ENCODE measurements at places on chromosomes 12 and 14.

DNA sequence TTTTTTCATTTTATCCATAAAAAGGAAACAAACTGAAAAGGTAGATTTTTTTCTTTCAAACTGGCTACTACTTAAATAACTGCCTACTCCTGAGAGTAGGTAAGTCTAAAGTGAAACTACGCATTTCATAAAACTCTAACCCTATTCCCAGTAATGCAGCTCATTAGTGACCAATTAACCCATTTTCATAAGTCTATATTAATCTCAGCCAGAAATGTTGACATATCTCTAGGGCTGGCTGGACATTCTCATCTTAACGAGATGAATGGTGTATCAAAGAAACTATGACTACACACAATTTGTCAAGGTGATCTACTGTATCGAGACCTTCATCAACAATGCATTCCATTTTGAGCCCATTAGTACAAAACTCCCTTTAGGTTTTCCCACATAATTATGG is 57.2 kb downstream of the EPS8 start:
- DNase-seq = no peak

GRCh38 chr14:24565766-24566165 is 10.3 kb downstream of the CTSG start:
- no peak for DNase-seq

DNA sequence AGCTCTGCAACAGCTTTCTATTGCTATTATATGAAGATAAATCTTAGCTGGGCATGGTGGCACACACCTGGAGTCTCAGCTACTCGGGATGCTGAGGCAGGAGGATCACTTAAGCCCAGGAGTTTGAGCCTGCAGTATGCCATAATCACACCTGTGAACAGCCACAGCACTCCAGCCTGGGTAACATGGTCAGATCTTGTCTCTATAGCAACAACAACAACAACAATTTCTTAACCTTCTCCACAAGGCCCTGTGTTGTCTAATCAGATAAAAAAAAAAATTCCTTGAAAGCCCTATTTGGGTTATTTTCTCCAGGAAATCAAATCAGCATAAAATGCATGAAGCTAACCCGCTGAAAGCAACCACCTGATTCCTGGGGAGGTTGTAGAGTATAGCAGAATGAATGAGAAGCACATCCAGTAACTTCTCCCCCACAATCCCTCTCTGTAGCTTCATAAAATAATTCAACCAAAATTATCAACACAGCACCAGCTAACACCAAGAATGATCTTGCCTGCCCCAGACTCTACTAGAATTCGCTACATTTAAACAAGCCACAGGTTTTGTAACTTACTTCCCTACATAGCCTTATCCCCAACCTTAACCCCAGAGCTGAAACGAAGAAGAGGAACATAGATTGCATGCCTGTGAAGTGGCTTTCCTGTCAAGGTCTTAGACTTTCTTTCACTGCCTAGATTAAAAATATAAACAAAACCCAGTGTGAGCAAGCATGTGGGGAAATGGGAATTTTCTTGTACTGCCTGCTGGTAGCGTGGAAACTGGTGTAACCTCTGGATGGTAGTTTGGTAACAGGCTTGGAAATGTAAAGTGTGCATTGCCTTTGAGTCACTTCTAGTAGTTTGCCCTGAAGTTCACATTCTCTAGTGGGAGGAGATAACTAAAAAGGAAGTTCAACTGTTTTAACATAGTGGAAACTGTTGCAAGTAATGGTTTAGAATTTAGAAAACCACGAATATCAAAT is 6.0 kb upstream of the STK38L start:
- DNase-seq = no peak

GRCh38 chr12:12022306-12022936 is 48.3 kb upstream of the BCL2L14 start:
- no peak for DNase-seq

DNA sequence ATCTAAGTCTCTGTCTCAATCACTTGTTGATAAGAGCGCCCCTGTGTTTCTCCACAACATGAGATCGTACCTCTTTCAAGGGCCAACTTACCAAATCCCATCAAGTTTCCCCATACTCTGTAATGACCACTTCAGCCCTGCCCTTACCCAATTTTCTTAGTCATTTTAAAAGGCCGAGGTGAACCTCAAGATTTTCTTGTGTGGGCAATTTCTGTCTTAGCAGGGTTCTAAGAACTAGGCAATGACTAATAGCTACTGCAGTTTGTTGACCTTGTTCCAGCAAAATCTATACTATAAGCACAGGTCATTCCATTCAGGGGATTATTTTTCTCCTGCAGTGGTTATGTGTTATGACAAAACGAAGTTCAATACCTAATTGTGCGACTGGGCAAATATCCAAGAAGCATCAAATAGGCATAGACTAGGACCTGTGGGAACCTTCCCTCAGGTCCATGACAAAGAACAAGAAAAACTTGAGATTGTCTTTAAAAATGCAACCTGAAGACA is 359.8 kb downstream of the PCNX1 start:
- no peak for DNase-seq

GRCh38 chr12:127401005-127401404 is 866.0 kb upstream of the TMEM132C start:
- no peak for DNase-seq

Data from liver (tissue), 10 donors.